ENCODE measurements at places on chromosomes 1 and 21.

DNA sequence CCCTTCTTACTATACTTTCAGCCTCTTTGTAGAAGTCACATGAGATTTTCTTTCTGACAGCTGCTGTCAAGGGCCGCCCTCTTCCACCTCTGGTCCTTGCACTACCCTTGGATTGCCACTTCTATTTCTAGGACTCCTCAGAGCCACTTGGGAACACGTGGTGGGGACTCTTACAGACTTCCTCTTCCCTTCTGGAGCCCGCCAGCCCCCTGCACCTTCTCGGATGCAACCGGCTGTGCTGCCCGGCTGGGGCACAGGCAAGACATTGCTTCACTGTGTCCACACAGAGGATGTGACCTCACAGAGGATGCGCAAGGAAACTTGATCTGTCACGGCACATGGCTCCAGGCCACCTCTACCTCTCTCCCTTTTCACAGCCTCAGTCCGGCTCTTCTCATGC is 2.4 kb upstream of the IKBKE start:
- DNase-seq, result no peak

- no peak for DNase-seq
Measured at GRCh38 chr1:76725864-76726619, 141.2 kb upstream of the ST6GALNAC5 start.

DNA sequence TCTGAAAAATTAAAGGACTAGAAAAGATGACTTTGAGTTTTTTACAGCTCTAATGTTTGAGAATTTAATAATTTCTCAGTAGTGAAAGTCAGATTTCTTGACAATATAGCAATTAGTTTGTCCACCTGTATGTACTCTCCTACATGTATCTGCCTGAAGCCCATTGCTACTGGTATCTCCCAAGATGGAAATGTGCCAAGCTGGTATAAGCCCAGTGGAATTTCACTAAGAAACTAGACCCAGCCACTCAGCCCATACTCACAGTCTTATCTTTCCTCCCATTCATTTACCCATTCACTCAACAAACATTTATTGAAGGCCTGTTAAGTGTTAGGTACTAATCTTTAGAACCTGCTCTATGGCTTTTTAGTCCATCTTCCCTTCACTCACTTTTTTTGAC is 21.6 kb upstream of the TRIM45 start:
- no peak for DNase-seq

GRCh38 chr1:42689912-42690311 is 7.7 kb downstream of the YBX1 start:
- DNase-seq, result no peak

DNA sequence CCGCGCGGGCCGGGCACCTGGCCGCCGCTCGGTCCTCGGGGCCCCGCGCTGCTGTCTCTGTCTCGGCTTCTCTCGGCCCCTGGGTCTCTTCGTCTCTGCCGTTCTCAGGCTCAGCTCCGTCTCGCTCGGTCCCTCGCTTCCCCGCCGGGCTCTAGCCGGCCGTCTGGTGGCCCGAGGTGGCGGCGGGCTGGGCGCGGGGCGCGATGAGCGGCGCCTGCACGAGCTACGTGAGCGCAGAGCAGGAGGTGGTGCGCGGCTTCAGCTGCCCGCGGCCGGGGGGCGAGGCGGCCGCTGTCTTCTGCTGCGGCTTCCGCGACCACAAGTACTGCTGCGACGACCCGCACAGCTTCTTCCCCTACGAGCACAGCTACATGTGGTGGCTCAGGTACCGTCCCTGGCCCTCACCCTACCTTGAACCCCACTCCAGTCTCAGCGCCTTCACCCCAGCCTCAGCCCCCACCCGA is 355 bp downstream of the SHISAL2A start:
- DNase-seq, result peak; percentile 76

GRCh38 chr1:176541663-176542062 is 78.7 kb downstream of the PAPPA2 start:
- DNase-seq, result no peak

DNA sequence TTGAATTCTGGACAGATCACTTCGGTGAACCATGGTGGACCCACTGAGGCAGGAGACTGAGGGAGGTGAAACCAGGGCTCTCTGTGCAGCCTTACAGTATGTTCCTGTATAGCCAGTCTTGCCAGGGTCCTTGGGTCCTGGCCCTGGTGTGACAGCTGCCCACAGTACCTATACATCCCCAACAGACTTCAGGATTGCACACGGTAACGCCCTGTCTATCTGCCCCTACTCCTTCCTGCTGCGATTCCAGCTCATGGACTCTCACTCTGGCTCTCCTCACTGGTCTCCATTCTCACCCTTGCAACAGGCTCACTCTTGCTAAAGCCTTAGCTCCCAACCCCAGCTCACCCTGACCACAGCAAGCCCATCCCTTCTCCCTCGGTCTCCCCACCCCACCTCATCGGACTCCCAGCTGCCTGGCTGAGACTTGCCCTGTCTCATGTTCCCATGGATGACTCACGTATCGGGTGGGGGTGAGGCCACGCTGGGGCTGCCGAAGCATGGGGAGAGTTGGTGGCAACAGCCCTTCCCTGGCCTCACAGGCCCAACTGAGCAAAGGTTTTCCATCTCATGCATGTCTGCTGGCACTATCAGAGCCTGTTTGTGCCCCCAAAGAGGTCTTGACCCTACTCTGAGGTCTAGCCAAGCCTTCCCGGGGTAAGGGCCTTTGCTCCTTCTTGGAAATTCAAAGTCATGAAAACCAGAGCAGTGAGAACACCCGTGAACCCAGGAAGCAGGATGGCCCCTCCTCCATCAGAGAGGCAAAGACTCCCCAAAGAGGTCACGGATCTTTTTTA is 7.1 kb downstream of the PHLDA3 start:
- peak; percentile 95 for DNase-seq

DNA sequence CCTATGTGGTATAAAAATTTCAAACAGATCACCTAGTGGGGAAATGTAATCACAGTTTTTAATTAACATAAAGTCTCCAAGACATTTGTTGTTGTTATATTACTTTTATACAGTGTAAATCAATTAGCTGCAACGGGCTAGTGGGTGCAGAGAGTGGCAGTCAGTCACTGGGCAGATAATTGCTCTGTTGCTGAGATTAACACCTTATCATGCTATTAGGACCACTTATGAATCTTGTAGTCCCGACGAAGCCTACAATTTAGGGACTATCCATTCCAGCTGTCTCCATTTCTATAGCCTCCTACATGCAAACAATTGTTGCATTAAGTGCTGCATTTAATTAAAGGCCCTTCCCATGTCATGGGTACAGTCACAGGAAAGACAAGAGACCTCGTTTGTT is 158.9 kb upstream of the PROX1 start:
- DNase-seq, result no peak

GRCh38 chr1:116762781-116763115 is 8.5 kb downstream of the CD2 start:
- no peak for DNase-seq

DNA sequence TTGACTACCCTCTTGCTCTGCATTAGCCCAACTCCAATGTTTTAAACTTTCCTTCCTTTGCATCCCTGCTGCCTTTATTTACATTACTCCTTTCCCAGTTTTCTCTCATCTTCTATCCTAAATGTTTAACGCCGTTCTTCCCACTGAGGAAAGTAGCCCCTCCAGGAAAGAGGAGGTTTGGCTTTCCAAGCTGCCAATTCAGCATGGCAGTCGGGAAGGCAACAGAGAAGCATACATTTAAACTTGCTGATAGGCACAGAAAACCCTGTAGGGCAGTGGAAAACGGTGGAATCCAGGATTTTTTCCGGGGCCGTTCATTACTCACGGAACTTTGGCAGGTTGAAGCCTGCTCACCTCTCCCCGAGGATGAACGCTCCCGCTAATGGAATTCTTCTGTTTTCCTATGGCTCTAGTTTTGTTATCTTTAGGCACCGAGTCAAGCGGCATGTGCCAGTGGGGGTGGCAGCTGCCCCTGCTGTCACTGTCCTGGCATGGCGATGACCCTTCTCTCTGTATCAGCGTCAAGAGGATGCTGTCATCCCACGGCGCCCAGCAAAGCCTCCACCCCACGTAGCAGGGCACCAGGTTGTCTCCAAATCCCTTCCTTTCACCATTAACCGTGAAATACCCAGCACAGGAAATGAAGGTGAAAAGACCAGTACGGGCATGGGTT is 48.3 kb downstream of the ZBTB18 start:
- DNase-seq, result no peak

DNA sequence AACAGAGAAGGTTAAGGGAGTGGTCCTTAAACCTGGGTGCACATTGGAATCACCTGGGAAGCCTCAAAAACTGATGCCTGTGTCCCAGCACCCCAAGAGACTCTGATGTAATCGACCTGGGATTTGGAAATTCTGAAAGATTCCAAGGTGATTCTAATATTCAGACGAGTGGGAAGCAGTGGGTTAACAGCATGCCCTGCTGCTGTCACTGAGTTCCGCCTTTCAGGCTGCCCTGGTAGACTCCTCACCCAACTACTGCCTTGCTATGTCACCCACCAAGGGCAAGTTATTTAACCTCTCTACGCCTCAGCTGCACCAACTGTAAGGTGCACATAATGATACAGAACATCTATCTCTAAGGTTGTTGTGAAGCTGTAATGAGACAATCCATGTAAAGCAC is 59.2 kb downstream of the CD34 start:
- no peak for DNase-seq

DNA sequence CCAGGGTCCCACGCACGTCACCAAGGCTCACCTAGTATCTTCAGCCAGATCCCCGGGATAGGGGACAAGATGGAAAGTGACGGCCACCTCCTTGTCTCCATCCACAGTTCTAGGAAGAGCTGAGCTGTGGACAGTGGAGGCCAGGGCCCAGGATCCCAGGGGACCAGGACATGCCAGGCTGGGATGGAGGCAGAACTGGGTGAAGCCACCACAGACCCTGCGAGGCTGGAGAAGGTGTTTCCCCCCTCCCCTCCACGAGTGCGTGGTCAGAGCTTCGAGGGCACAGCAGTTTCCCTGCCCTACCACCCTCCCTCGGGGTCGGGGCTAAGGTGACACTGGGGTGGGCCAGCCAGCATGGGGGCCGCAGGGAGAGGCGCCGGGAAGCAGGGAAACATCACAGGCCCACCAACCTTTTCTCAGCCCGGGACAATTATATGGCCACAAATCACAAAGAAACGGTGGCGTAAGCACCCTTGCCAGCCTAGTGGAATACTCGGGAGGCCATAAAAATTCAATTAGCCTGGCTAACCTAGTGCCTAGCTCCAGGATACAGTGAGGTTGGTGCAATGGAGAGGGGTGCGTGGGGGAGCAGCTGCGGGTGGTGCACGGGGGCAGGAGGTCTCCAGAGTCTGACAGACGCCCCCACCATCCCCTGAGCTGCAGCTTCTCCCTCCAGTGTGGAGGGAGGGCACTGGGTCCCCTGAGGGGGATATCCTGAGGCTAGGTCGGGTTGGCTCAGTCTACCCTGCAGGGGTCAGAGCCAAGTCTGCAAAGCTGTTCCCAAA is 13.4 kb downstream of the DRAXIN start:
- DNase-seq, result peak; percentile 44

GRCh38 chr1:19737104-19737825 is 62.5 kb downstream of the TMCO4 start:
- no peak for DNase-seq

- no peak for DNase-seq
Measured at GRCh38 chr1:32797456-32797855, 19.7 kb downstream of the YARS1 start.
